ENCODE measurements at places on chromosomes 7 and 10.

DNA sequence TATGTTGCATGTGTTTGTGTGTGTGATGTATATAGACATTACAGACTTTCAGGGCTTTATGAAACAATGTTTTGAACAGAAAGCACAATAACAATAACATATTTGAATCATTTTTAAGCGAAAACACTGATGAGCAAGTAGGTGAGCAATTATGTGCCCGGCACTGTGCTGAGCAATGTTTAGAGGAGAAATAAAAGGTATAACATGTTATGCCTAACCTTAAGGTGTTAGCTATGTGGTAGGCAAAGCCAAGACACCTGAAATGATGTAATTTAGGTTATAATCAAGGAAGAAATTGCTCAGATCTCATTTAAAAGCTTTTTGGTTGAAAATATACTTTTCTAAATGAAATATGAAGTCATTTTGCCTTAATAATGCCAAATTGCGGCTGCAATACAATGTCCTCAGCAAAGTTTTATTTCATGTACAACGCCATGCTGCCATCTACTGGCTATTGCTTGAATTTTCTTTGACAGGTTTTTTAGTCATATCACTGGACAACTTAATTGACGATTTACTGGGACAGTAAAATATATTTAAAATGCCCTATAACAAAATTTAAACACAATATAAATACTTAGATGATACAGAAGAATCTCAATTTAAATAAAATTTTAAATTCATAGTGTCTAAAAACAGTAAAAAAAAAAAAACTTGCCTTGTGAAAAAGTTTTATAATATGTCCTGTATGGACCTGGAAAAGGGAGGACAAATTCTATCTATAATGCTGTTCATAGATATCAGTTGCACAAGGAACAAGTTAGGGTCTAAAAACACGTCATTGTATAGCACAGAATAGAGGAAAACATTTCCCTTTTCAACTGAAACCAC is 131.1 kb upstream of the CDK1 start:
- no peak for DNase-seq

GRCh38 chr7:154430640-154431039 is 378.4 kb downstream of the DPP6 start:
- no peak for DNase-seq

- no peak for DNase-seq
Observed at GRCh38 chr7:114818501-114818900, 103.4 kb upstream of the MDFIC start.

DNA sequence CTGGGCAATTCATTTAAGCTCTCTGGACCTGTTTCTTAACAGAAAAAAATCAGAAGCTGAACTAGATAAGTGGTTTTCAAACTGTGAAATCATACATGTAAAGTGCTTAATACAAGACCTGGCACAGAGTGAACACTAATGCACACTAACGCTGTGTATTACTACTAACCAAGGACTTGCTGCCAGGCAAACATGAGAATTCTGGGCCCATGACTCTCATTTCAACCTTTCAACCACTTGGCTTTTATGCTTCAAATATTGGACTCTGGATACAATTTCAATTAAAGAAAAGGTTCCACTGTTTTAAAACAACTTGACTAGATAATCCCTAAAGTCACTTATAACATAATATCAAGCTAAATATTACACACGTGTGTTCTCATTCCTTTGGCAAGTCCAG is 73.4 kb downstream of the SRPK2 start:
- DNase-seq, result no peak

DNA sequence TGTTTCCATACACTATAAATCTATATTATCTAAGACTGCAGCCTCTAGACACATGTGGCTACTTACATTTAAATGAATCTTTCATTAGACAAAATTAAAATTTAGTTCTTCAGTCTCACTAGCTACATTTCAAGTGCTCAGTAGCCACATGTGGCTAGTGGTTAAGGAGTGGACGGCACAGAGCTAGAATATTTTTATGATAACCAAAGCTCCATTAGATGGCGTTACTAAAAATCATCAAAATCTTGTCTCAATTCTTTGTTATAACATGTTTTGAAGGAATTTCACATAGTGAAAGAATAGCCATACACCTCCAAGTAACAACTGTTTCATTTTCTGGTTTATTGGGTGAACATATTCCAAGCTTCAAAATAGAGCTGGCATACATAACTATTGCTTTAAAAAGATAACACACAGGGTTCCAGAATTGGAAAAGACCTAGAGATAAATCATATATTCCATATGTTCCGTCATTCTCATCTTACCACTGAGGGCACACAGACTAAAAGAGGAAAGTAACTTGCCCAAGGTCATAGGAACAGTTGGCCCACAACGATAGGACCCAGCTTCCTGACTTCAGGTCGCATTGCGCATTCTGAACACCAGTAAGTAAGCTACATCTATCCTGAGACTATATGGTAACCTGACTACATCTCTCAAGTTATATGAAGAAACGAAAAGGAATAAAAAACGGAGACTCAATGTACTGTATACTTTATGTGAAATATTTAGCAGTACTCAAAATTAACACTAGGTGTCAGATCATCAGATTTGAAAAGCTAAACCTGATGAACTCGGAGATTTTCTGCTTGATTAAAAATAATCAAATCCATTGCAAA is 66.6 kb downstream of the CAV1 start:
- DNase-seq, result no peak

GRCh38 chr7:111190804-111191203 is 99.9 kb downstream of the LRRN3 start:
- no peak for DNase-seq

DNA sequence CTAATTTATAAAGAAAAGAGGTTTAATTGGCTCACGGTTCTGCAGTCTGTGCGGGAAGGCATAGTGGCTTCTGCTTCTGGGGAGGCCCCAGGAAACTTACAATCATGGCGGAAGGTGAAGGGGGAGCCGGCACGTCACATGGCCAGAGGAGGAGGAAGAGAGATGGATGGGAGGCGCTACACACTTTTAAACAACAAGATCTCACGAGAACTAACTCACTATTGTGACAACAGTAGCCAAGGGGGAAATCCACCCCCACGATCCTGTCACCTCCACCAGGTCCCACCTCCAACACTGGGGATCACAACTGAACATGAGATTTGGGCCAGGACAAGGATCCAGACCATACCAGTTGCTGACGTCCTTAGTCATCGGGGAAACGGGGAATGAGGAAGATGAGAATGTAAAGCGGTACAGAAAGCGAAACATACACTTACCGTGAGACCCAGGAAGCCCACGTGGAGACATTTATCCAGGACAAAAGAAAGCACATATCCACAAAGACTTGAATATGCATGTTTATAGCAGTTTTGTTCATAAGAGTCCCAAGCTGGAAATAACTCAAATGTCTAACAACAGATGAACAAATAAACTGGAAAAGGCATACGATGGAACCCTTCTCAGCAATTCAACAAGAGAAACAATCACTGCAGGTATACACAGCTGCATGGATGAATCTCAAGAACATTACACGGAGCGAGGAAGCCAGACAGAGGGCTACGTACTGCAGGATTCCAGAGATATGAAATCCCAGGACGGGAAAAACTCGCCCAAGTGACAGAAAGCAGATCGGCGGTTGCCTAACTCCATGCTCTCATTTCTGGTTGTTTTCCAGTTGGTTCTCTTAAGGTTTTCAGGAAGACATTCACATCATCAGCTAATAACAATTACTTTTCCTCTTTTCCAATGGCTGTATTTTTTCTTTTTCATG is 26.2 kb upstream of the INPP5A start:
- DNase-seq, result no peak

DNA sequence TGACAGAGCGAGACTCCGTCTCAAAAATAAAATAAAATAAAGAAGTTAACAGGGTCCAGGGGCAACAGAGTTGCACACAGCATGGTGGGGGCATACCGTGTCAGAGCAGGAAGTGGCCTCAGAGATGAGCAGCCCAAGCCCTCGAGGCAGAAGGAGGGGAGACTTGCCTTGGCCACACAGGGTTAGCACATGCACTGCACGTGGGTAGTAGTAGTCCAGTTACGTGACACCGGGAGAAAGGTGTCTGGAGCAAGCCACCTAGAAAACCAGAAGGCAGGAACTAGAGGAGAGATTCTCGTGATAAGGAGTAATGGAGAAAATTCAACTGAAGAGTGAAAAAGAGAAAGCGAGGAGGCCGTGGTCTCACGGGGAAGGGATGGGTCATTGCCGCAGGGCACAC is 9.8 kb upstream of the DENND2A start:
- DNase-seq, result no peak

Measured in stimulated activated CD4-positive, alpha-beta T cell treated with anti-CD3 and anti-CD28 coated beads, Interleukin-1b, Interleukin-23, amount 100 ng/mL, for 1 hour (primary cell).